ENCODE measurements at places on chromosomes 7 and 10.
A peak's percentile ranks its signal among the peaks of the same experiment; 100 is the strongest.

- no peak for ATAC-seq
Observed at GRCh38 chr7:75734586-75735458, 3.9 kb downstream of the HIP1 start.

- ATAC-seq: no peak
Observed at GRCh38 chr10:103124420-103125096, 68.5 kb downstream of the NT5C2 start.

- no peak for ATAC-seq
Observed at GRCh38 chr7:52876402-52876801, 159.0 kb upstream of the POM121L12 start.

GRCh38 chr7:49166441-49166840 lies 242.1 kb downstream of the CDC14C start:
- no peak for ATAC-seq

GRCh38 chr7:20282959-20283358 lies 47.7 kb upstream of the ITGB8 start:
- peak; percentile 47 for ATAC-seq

DNA sequence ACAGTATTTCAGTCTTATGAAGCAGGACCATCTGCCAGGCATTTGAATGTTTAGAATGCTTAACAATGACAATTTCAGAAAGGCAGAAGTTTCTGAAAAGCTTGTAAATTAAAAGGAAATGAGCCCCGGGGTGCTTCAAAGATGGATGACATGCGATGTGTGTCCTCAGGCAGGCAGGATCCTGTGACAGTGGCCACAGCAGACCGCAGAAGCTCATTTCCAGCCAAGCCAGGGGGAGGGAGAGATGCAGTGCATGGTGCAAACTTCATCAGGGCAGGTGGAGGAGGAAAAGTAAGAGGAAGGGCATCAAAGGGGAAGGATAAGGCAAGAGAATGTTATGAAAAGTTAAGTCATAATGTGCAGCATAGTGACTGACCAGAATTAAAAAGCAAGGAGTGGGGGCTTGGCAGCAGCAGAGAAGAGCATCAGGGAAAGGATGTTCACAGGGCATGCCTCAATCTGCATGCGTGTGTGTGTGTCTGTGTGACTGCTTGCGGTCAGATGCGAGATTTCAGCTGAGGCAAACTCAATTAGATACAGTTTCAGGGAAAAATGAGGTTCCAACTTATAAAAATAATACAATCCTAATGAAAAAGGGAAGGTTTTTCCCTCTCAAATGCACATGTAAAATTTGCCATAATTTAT lies 173.7 kb downstream of the COBL start:
- no peak for ATAC-seq

- no peak for ATAC-seq
Observed at GRCh38 chr7:115511330-115511729, 519.2 kb downstream of the TFEC start.

GRCh38 chr7:76354981-76355730 lies 3.6 kb downstream of the YWHAG start:
- no peak for ATAC-seq

GRCh38 chr10:21552638-21553037 lies 18.6 kb downstream of the MLLT10 start:
- ATAC-seq: no peak

- no peak for ATAC-seq
Observed at GRCh38 chr7:66205741-66206090, 582 bp downstream of the TPST1 start.

- no peak for ATAC-seq
Observed at GRCh38 chr10:127755753-127756152, 18.8 kb downstream of the FOXI2 start.

DNA sequence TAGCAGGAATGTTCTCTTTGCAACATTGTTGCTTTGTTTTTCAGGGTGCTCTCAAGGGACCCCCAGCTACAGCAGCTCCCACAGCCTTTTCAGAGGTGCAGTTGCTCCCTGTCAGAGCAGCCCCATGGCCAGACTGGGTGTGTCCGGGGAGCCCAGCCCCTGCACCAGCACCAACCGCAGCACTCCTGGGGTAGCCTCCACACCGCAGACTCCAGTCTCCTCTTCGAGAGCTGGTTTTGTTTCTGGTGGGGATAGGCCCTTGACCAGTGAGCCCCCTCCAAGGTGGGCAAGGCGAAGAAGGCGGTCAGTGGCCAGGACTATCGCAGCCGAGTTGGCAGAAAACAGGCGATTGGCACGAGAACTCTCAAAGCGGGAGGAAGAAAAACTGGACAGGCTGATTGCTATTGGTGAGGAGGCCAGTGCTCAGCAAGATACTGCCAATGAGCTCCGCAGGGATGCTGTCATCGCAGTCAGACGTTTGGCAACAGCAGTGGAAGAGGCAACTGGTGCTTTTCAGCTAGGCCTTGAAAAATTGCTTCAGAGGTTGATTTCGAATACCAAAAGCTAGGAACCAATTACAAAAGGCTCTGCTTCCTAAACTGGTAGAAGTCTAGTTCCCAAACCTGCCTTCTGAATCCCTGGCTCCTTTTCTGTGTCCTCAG lies 5.4 kb downstream of the HSPA14 start:
- ATAC-seq: no peak

- no peak for ATAC-seq
Observed at GRCh38 chr10:108819302-108819701, 1104.0 kb downstream of the XPNPEP1 start.

GRCh38 chr7:92737706-92738105 lies 98.7 kb downstream of the CDK6 start:
- no peak for ATAC-seq

DNA sequence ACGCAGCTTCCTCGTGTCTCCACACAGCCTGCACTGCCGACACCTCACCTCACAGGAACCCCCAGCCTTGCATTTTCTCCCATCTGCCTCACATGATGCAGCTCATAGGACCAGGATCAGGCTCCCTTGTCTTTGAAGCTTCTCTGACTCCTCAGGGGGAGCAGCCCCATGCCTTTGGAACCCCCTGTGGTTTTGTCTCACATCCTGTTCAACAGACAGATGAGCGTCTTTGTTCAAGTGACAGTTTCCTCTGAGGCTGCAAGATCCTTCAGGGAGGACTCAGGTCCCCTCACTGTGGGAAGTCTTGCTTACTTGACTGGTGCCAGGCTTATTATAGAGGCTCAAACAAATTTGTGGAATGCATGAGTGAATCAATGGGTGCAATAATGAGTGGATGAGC lies 667.1 kb downstream of the INHBA start:
- no peak for ATAC-seq

- no peak for ATAC-seq
Observed at GRCh38 chr7:4260867-4261600, 421.1 kb upstream of the FOXK1 start.

DNA sequence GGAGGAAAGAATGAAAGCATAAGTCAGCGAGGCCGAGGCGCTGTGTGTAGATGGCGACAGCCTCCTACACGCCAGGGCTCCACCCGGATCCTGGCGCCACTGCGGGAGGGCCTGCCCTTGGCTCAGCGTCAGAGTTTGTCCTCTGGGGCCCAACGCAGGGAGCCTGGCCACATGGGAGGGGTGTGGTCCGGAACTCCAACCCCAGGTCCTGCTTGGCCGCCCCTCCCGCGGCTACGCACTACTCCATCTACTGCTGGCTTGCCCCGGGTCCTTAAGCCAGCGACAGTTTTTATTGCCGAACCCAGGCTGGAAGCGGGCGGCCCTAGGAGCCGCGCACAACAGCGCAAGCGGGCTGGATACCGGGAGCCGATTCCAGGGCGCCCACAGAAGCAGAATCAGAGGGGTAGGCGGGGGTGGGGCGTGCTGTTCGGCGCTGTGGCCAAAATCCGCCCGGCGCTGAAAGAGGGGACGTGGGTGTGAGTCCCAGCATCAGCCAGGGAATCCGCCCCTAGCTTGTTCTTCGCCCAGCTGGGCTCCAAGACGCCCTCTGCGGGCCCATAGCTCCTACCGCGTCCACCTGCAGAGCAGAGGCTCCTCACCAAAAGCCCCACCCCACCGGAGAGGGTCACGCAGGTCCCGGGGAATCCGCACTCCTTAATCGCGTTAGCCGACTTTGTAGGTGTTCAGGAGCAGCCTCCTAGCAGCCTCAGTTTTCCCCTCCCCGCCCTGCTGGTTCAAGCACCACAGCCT lies 4.5 kb downstream of the KAZALD1 start:
- ATAC-seq: peak; percentile 62

- no peak for ATAC-seq
Observed at GRCh38 chr7:44388089-44388970, 62.9 kb upstream of the CAMK2B start.

GRCh38 chr7:7183838-7184463 lies 1.6 kb downstream of the C1GALT1 start:
- ATAC-seq: no peak

DNA sequence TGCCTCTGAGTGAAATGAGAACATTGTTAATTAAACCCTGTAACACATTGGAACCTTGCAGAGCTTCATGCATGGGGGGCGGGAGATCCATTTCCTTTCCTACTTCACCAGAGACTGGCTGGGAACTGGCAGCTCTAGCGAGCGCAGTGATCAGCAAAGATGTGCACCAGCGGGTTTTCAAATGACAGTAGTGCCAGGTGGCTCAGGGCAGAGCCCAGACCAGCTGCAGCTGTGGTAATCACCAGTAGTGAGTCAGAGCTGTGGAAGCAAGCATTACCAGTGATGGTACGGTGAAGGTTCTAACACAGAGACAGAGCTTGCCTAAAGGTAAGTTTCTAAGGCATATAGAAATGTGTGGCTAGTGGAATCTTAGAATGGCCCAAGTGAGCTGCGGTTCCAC lies 1009.7 kb upstream of the CELF2 start:
- ATAC-seq: no peak

GRCh38 chr7:99133766-99134564 lies 9.9 kb downstream of the SMURF1 start:
- no peak for ATAC-seq

GRCh38 chr7:96739609-96740008 lies 30.0 kb upstream of the SEM1 start:
- no peak for ATAC-seq

DNA sequence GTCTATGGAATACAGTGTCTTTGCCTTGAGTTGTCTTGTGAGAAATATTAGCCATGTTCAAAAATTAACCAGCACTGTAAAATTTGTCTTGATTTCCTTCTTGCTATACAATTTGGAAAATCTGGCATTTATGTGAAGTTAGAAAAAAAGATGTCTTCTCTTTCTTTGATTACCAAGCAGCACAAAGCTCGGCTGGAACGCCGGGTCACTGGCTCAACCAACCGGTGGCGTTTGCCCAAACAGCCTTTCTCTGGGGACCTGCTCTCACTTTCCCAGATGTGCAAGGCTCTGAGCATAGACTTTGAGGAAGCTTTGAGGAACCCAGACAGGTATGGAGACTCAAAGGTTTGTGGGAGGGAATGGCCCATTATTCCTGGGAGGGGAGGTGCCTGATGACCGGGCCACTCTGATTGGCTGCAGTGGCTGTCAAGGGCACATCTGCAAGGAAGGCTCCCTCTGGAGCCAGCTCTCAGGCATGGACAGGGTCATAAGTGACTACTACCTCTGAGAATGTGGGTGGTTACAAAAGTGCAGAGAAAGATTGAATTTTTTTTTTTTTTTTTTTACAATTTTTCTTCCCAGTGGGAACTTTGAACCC lies 5.6 kb downstream of the BTBD16 start:
- ATAC-seq: no peak

GRCh38 chr7:55794527-55794926 lies 68.0 kb downstream of the SEPTIN14 start:
- ATAC-seq: no peak

- peak; percentile 8 for ATAC-seq
Observed at GRCh38 chr10:3323865-3324498, 151.4 kb upstream of the PITRM1 start.

DNA sequence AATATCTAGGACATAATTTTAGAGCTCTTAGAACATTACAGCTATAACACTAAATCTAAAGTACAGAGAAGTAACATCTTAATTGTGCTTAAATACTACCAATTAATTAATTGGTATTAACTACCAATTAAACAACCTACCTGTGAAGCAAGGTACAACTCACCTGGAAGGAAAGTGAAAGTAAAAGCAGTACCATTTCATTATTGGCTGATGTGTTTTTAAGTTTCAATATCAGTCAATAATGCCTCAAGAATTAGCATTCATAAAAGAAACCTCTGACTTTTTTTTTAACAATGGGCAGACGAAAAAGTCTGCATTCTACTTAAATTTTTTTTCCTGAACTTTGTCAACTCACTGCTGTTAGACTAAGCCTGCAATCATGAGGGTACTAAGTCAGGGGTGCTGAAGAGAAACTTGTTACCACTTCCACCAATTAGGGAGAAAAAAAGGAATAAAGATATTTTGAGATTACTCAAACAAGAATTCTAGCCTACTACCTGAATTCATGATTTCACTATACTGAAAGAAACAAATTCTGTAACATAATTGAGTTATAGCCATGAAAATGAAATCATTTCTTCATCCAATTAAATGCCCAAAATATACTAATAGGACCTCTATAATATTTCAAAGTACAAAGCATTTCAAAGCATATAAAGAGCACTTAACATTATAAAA lies 19.9 kb downstream of the UPF2 start:
- no peak for ATAC-seq

DNA sequence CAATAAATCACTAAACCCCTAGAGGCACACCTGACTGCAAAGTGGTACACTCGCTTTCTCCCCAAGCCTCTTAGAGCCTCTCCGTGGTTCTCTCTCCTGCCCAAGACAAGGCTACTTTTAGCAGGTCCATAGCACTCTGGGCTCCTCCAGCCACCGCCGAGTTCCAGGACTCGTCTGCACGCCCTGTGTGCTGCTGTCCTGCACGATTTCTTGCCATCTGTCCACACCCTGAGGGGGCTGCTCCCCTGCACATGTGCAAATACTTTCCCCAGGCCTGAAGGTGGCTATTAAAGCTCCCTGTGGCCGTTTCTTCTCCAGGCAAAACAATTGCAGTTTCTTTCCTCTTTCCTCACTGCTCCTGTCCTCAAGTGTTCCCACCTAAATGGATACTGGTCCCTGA lies 414.3 kb downstream of the PLXNA4 start:
- no peak for ATAC-seq

DNA sequence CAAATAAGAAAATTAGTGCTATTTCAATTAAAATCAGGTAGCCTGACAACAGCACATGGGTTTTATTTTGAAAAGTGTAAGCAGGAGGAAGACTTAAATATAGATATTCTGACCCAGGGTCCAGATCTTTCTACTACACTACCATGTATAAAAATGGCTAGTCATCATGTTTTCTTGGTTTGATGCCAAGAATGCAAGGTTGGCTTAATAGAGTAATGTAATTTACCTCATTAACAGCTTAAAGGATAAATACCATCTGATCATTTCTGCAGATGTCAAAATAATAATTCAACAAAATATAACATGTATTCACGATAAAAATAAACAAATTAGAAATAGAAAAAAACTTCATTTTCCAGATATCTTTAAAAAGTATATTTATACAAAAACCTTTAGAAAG lies 39.4 kb downstream of the FRMD4A start:
- ATAC-seq: no peak

DNA sequence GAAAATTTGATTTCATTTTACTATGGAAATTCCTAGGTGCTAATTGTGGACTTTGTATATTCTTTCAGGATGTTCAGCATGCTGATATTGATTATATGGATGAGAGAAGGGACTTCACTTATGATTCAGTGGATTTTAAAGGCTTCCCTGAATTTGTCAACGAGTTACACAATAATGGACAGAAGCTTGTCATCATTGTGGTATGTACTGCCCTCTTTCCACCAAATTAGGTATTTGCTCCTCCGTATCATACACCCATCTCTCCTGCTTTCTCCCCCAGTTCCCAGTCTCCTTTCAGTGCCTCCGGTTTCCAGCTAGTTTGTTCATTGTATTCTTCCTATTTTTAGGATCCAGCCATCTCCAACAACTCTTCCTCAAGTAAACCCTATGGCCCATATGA lies 34.6 kb downstream of the MGAM start:
- no peak for ATAC-seq

GRCh38 chr10:11879387-11880094 lies 56.4 kb downstream of the PROSER2 start:
- no peak for ATAC-seq

GRCh38 chr10:69456880-69457693 lies 5.8 kb downstream of the TSPAN15 start:
- no peak for ATAC-seq

Data from motor neuron (in vitro differentiated cells).